ENCODE measurements at places on chromosomes 16 and 17.

DNA sequence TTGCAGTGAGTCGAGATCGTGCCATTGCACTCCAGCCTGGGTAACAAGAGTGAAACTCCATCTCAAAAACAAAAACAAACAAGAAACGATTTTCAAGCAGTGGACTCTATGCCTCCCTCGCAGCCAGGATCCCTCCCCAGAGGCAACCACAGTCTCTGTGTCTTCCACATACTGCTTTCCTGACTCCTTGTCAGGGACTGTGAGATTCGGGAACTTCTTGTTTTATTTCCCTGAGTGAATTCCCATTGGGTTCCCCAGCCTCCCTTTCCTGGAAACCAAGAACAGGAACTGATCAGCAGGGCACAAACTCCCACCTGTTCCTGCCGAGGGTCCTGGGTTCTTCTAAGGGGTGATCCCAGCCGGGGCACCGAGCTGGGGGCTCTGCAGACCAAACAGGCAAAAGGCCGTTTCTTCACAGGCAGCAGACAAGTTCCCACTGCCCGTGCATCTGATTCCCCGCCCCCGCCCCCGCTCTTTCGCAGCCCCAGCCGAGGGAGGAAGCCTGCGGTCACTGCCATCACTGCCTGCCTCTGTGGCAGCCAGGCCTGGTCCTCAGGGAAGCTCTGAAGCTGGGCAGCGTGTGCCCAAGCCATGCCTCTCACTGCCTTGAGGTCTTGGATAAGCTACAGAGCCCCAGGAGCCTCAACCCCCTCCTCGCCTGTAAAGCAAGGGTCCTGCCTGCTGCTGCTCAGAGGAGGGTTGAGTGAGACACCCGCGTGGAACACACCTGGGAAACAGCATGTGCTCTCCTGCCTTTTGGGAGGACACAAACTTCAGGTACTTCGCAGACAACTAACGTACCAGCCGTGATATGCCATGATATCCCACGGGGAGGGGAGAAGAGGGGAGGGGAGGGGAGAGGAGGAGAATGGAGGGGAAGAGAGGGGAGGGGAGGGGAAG is 5.5 kb upstream of the PIEZO1 start:
- no peak for DNase-seq

DNA sequence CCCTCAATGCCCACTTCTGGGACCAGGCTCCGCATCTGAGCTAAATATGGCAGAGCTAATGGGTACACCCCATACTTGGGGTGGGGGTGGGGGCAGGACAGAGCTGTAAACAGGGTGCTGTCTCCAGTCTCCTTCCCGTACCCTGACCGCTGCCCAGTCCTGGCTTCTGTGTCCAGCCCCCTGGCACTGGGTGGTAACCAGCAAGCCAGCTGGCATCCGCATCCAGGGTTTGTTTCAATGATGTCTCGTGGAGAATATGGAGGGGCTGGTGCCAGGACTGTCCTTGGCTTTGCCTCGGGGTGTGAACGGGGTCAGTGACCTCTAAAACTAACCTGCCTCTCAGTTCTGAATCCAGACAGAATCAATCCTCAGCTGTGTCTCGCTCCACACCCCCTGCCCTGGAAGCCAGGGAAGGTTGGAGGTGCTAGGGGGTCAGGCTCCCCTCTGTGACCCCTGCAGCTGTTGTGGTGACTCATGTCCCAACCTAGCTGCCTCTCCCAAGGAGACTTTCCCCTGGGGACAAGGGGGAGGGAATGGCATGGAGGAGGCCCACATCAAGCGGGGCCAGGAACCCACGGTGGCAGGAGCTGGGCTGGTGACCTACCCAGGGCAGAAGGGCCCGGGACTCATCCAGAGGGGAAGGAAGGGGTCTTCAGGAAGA is 1.5 kb upstream of the PNMT start:
- no peak for DNase-seq

- DNase-seq = peak; percentile 92
Observed at GRCh38 chr17:43778337-43779144, at the start of gene DUSP3. Gene DUSP3 (minus strand): TSS chr17:43778977. CDS start chr17:43778924, 53 bp downstream.

GRCh38 chr17:685006-685405 is 29.6 kb downstream of the VPS53 start:
- no peak for DNase-seq

DNA sequence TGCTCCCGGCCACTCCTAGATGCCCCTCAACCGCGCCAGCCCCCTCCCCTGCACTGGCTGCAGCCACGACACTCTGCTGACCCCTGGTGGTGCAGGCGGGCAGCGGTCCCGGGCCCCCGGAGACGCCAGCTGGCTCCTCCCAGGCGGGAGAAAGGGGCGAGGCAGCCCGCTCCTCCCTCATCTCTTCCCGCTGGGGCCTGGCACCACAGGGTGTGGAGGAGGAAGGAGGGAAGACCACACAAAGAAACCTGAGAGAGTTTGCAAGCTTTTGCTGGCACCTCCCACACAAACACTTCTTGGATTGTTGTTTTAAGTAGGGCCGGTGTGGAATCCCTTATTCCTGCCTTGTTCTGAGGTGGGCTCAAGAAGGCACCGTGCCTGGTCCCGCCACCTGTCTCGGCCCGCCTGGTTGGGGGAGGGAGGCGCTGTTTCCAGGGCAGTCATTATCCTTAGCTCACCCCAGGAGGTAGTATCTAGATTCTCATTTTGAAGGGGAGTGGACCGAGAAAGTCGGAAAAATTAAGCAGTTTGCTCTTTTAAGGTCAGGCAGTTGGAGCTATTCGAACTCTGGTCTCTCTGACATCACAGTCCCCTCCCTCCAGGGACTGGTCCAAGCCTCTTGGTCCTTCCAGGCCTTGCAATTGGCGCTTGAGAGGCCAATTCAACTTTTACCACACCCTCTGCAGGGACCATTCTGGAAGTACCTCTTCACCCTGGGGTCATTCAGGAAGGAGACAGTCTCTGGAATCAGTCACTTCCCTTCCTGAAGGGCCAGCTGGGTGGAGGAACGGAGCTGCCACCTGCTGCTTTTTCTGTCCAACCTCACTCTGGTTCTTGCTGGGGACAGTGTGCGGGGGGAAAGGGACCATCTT is 959 bp upstream of the ANKRD13B start:
- peak; percentile 94 for DNase-seq

DNA sequence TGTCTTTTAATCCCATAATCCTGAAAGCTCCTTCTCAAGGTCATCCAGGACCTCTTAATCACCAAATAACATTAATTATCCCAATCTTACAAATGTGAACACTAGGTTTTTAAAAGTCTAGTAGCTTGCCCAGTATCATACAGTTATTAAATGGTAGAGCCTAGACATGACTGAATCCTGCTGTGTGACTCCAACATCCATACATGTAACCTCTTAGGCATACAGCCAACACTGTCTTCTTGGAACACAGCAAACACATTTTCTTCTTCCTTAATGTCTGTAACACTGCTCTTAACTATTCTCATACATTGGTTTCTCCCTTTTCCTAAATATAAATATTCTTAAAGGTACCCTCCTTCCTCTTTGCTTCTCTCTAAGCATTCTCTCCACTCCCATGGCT is 13.7 kb downstream of the BRIP1 start:
- no peak for DNase-seq

- no peak for DNase-seq
Observed at GRCh38 chr17:67492251-67492740, 115.2 kb downstream of the PITPNC1 start.

GRCh38 chr17:82082456-82082855 is 15.6 kb downstream of the FASN start:
- DNase-seq = no peak

Data from GM19239 (cell line).